ENCODE measurements at places on chromosomes 7 and 10.

- DNase-seq, result no peak
Observed at GRCh38 chr7:1341361-1342089, 108.9 kb downstream of the UNCX start.

DNA sequence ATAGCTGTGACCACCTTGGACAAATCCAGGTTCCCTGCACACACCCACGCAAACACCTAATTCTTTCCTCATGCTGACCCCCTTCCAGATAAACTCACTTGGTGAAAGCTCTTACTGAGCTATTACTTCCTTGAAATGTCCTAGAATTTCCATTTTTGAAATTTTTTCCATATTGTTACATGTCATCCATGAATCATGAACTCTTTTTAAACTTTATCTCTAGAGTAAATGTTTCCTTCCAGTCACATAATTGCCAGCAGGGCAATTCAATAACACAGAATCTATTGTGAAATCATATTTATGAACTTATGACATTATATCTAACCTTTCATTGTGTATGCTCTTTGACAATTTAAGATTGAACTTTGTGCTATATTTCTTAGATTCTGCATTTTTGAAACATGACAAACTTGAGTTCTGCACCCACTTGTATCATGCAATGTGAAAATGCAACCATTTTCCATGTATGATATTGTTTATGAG, 26.8 kb upstream of the FGL2 start:
- no peak for DNase-seq

GRCh38 chr10:78181381-78182055, 147.9 kb downstream of the RPS24 start:
- no peak for DNase-seq

GRCh38 chr7:10588084-10588483, 385.6 kb upstream of the PHF14 start:
- no peak for DNase-seq

- no peak for DNase-seq
Observed at GRCh38 chr10:114342976-114343375, 61.3 kb downstream of the AFAP1L2 start.
